ENCODE measurements at places on chromosomes 6 and 20. TPM values are rescaled to one million over a fixed set of nuclear protein-coding genes. Genes with fewer than 3 reads are reported as not detected.

DNA sequence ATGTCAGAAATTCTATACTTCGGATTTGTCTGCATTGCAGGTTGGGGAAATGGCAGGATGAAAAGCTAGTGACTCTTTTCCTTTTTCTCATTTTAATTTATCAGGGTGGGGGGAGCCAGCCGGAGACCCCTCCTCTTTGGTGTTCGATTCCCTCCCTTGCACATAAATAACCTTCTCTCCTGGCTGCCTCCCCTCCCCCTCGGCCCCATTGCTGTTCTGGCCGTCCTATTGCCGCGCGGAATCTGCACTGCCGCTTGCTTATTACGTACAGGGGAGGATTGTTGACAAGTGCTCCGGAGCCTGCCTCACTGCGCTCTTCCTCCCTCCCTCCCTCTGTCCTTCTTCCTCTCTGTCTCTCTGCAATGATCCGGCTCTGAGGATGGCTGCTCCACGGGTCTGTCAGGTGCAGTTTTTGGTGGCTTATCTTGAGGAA, 154.7 kb downstream of the JARID2 start:
- no peak for DNase-seq

GRCh38 chr6:39294133-39294532, 20.1 kb downstream of the KCNK17 start:
- no peak for DNase-seq

Gene HSPA12B
- 0.18 TPM for total RNA-seq

GRCh38 chr6:44100088-44100550, 27.1 kb downstream of the MRPL14 start:
- DNase-seq, result no peak

DNA sequence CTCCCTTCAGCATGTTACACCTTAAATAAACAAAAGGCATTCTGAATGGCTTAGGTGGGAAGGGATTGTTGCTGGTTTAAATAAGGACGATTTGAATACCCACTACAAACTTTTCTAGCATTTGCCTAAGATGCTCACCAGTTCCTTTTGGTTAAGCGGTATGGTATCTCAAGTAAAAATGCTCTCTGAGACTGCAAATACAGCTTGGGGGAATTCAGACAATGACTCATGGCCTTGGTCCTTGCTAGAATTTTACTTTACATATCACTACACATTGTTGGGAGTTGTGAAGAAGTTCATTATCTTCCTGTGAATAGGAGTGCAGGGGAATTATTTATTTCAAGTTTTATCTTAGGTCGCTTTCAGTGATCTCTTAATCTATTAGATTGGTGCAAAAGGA, 670.7 kb downstream of the UTRN start:
- DNase-seq, result peak; percentile 46

DNA sequence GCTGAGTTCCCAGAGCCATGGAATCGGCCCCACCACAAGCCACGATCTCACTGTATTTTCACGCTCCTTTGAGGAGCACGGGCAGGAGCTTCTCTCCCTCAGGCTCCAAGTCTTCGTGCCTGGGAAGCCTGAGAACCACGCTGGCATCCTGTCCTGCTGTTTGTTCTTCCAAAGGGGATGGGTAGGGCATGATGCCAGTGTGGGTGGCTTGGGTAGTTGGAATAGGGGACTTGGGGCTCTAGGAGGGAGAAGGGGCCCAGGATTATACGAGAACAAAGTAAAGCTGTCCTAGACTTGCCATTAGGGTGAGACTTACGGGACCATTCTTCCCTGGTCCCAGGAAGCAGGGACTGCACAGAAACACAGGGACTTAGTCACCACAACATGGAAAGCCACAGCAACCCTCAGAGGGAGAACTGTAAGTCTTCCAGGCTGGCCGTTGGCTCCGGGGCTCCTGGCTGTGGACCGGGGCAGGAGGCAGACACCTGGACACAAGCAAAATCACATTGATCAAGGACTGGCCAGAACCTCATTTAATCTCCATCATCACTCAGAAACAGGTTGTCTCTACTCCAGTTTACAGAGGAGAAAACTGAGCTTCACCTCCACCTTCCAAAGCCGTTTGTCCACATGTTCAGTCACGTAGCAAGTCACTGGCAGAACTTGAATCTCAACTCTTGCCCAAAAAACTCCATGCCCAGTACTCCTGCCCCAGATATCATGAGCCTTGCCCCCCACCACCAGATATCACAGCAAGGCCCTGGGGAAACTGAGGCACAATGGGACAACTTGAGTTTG, 1.3 kb downstream of the CCN5 start:
- no peak for DNase-seq

DNA sequence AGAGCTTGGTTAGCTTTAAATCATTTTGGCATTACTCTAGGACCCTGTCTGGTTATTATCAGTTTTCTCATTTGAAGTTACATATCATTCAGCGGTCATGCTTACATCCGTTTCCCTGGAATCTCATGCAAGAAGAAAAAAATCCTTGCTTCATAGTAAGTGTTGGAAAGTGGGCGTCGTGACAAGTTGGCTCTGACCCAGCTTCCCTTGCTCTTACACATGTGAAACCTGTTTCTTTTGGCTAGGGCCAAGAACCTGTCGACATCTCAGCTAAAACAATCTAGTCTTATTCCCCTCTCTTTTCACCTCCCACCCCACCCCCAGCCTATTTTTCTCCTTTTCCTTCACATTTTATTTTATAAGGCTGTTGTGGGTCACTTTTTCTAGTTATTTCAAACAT, 45.5 kb downstream of the ANKS1A start:
- peak; percentile 90 for DNase-seq

GRCh38 chr6:1391800-1392309, 2.5 kb downstream of the FOXF2 start:
- DNase-seq, result peak; percentile 47

GRCh38 chr20:63108247-63108646, 101.5 kb upstream of the BHLHE23 start:
- DNase-seq, result no peak

Gene FAM162B
- 1.6 TPM for total RNA-seq

Gene LRFN2
- not detected for total RNA-seq

DNA sequence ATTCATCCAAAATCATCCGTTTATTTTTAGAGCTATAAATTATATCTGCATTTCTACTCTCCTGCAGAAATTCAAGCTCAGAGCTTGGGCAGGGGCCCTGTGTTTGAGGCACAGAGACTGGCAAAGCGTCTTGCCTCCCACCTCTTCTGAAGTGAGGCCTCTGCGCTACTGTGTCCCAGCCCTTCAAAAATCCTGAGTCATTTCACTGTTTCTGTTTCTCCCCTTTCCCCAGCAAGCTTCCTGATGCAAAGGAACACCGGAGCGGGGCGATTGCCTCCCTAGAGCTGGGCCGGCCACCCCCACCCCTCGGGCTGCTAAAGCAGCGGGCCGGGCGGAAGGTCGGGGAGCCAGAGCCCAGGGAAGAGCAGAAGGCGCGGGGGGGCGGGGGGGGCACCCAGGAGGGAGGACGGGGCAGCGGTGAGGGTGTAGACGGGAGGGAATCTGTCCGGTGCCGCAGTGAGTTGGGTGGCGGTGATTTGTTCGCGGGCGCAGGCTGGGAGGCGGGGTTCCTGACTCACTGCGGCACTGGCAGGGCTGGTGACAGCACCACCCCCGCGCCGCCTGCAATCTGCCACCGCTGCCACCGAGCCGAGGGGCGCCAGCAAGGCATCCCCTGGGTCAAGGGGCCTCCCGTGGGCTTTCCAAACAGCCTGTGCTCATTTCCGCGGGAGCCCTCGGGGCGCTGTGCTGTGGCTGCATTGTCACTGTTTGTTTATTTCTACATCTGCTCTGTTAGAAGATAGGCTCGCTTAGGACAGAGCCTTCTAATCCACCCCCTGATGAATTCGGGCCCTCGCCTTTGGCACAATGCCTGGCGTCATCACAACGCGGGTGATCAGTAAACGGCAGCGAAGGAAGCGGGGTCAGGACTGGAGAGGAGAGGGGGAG, 46.5 kb upstream of the SNAP25 start:
- DNase-seq, result no peak
